ENCODE measurements at places on chromosomes 7 and 10. TPM values are rescaled to one million over a fixed set of nuclear protein-coding genes. Genes with fewer than 3 reads are reported as not detected.

DNA sequence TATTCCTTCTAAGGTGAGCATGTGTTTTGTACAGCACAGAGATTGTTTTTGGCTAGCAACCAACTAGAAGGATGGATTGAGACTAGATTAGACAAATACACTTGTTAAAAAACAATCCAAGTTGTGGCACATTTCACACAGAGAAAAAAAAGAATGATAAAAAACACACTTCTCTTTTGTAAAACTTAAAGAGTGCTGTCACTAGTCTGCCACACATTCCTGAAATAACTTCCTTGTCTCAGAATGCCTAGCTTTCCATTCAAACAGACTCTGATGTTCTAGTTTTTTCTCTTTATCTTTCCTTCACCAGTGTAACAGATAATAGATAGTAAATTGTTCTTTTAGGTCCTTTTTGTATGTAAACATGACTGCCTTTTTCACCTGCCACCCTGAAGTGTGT lies 11.4 kb downstream of the DLD start:
- H3K4me1 ChIP-seq: peaks cover 2% of the 10 kb centered on the region
- no peak overlapping the region for H3K4me3 ChIP-seq

GRCh38 chr7:127738859-127739258 lies 86.9 kb downstream of the SND1 start:
- H3K27ac ChIP-seq: no peak overlapping the region
- H3K36me3 ChIP-seq: peaks cover 22% of the 10 kb centered on the region
- no peak overlapping the region for H3K4me3 ChIP-seq
- no peaks in the 10 kb centered on the region for H3K4me1 ChIP-seq
- H3K27me3 ChIP-seq: no peaks in the 10 kb centered on the region

- peak; percentile 10 for DNase-seq
- no peaks in the 10 kb centered on the region for H3K36me3 ChIP-seq
- no peaks in the 10 kb centered on the region for H3K4me1 ChIP-seq
Observed at GRCh38 chr7:12923971-12924370, 236.5 kb downstream of the ARL4A start.

GRCh38 chr7:18566829-18567228 lies 71.3 kb downstream of the HDAC9 start:
- H3K4me1 ChIP-seq: no peaks in the 10 kb centered on the region
- H3K36me3 ChIP-seq: no peaks in the 10 kb centered on the region
- no peaks in the 10 kb centered on the region for H3K27me3 ChIP-seq
- no peak overlapping the region for H3K4me3 ChIP-seq
- DNase-seq: no peak

GRCh38 chr10:23780331-23780730 lies 341.5 kb downstream of the OTUD1 start:
- no peak overlapping the region for H3K4me3 ChIP-seq
- no peak for DNase-seq
- no peaks in the 10 kb centered on the region for H3K36me3 ChIP-seq
- no peak overlapping the region for H3K27ac ChIP-seq
- H3K27me3 ChIP-seq: no peaks in the 10 kb centered on the region

DNA sequence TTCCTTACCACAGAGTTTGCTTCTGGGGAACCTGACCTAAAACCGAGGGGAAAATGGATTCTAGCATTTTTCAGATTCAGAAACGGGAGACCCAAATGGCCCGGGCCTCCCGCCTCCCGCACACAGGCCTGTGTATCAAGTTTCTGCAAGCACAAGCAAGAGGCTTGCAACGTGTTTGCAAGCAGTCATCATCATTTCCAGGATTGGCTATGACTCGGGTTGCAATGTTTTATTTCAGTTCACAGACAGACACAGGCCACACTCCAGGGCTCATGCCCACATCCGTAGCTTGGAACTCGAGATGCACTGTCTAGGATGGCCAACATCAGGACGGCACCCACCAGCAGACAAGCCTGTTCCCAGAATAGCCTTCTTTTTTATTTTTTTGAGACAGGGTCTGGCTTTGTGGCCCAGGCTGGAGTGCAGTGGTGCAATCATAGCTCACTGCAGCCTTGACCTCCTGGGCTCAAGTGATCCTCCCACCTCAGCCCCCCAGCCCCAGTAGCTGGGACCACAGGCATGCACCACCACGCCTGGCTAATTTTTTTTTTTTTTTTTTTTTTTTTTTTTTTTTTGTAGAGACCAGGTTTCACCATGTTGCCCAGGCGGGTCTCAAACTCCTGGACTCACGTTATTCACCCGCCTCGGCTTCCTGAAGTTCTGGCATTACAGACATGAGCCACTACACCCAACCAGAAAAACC lies 68.1 kb upstream of the FOXK1 start:
- DNase-seq: peak; percentile 75
- peak overlapping the region; percentile 70 for H3K27ac ChIP-seq
- H3K27me3 ChIP-seq: no peaks in the 10 kb centered on the region
- H3K4me1 ChIP-seq: peaks cover 10% of the 10 kb centered on the region
- H3K4me3 ChIP-seq: no peak overlapping the region

DNA sequence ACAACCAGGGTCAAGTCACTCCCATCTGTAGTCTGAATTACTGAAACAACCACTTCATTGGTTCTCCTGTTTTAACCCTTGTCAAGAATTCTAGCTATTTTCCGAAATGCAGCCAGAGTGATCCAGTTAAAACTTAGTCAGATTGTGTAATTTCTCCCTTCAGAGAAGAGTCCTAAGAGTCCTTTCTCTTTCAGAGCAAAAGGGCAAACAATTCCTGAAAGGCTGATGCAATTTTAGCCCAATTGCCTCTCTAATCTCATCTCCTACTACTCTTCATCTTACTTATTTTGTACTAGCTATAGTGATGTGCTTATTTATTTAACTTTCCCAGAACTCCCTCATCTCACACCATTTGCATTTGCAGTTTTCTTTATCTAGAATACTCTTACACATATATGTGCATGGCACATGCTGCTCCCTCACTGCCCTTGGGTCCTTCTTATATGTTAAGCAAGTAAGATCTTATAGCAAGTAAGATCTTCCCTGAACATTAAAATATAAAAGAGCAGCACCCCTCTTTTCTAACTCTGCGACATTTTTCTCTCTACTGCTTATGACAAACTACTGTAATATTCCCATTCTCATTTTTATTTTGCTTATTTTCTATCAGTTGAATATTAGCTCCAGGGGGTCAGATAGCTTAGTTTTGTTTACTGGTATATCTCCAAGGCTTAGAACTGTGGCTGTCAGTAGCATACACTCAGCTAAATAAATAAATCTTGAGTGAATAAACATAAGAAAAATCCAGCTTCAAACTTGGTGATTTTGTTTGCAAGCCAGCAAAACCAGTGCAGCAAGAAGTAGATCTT lies 44.6 kb downstream of the HGF start:
- peak; percentile 77 for DNase-seq
- H3K4me3 ChIP-seq: no peak overlapping the region

GRCh38 chr7:141593134-141593533 lies 41.9 kb downstream of the AGK start:
- DNase-seq: peak; percentile 91
- H3K27ac ChIP-seq: no peak overlapping the region
- no peaks in the 10 kb centered on the region for H3K27me3 ChIP-seq
- no peak overlapping the region for H3K4me3 ChIP-seq
- H3K36me3 ChIP-seq: no peaks in the 10 kb centered on the region
- 0 out of 2 replicates have a peak, but pooled peaks cover 2% of the 10 kb centered on the region for H3K4me1 ChIP-seq

- H3K36me3 ChIP-seq: no peaks in the 10 kb centered on the region
- H3K27me3 ChIP-seq: no peaks in the 10 kb centered on the region
Observed at GRCh38 chr10:63698787-63699150, 177.6 kb downstream of the REEP3 start.

DNA sequence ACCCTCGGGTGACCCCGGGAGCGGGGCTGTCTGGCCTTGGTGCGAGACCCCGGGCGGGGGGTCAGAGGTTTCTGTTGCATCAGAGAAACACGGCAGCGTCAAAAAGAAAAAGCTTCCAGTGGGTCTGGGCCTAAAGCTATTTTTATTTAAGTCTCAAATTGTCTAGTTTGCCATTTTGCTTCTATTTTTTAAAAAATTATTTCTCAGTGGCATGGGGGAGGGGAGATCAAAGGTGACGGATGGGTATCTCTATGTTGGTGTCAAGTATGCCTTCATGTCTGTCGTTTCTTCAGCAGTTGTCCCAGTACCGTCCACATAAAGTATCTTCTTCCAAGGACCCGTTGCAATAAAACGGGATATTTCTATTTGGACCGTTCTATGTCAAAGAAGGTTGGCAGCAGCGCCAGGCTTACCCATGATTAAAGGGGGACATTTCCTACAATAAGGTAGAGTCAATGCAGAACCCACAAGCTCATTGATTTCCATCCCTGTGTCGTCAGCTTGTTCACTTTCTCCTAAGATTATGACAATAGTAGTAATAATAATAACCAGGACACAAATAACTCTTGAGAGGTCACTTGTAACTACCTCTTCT lies 26.0 kb upstream of the VAX1 start:
- H3K4me3 ChIP-seq: no peak overlapping the region
- H3K36me3 ChIP-seq: no peaks in the 10 kb centered on the region
- no peak for DNase-seq

- peak; percentile 61 for DNase-seq
- H3K27me3 ChIP-seq: no peaks in the 10 kb centered on the region
- H3K4me3 ChIP-seq: no peak overlapping the region
- peaks cover 10% of the 10 kb centered on the region for H3K4me1 ChIP-seq
Observed at GRCh38 chr10:52488606-52489485, 174.8 kb downstream of the DKK1 start.

- H3K4me1 ChIP-seq: no peaks in the 10 kb centered on the region
- H3K27ac ChIP-seq: no peak within 1 kb of the TSS
- no peaks in the 10 kb centered on the region for H3K36me3 ChIP-seq
- H3K4me3 ChIP-seq: no peak within 1 kb of the TSS
Observed at GRCh38 chr10:70602665-70603448, at the start of gene PRF1. PRF1 (minus strand) TSS chr10:70602741; CDS start chr10:70600902, 1,839 bp downstream.

- peaks cover 11% of the 10 kb centered on the region for H3K27me3 ChIP-seq
- no peak for DNase-seq
- no peaks in the 10 kb centered on the region for H3K36me3 ChIP-seq
- H3K4me1 ChIP-seq: peaks cover 2% of the 10 kb centered on the region
Observed at GRCh38 chr7:54858008-54858692, 99.1 kb upstream of the SEC61G start.

GRCh38 chr10:115049960-115050359 lies 43.2 kb upstream of the ATRNL1 start:
- H3K4me1 ChIP-seq: 0 out of 2 replicates have a peak, but pooled peaks cover 3% of the 10 kb centered on the region
- H3K27ac ChIP-seq: no peak overlapping the region
- no peaks in the 10 kb centered on the region for H3K36me3 ChIP-seq

GRCh38 chr10:112797855-112798254 lies 152.2 kb upstream of the TCF7L2 start:
- H3K36me3 ChIP-seq: no peaks in the 10 kb centered on the region
- H3K27me3 ChIP-seq: no peaks in the 10 kb centered on the region
- no peak overlapping the region for H3K27ac ChIP-seq

GRCh38 chr7:123355576-123356190 lies 155.9 kb upstream of the SLC13A1 start:
- no peaks in the 10 kb centered on the region for H3K4me1 ChIP-seq
- H3K4me3 ChIP-seq: no peak overlapping the region
- H3K36me3 ChIP-seq: no peaks in the 10 kb centered on the region
- no peak overlapping the region for H3K27ac ChIP-seq

DNA sequence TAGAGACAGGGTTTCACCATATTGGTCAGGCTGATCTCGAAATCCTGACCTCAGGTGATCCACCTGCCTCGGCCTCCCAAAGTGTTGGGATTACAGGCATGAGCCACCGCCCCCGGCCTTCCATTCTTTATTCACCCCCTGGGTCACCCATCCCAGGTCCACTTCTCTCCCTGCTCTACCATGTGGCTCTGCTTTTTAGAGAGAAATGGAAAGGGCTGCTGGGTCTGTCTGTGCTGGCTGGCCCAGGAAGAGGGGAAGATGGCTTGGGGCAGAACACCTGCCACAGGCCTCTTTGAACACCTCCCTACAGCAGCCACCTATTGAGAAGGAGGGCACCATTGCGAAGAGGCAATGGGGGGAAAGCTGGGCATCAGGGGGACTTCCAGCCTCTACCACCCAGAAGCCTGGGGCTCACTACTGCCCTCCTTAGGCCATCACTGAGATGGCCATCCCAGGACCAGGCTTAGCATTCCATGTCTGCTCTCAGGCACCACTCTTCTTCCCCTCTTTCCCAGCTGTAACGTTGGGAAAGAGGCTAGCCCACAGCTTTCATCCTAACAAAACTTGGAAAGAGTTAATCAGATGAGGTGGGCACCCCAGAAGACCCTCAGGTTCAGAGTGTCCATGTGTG lies 256.3 kb downstream of the GRID1 start:
- no peaks in the 10 kb centered on the region for H3K36me3 ChIP-seq
- H3K27ac ChIP-seq: no peak overlapping the region
- no peaks in the 10 kb centered on the region for H3K4me1 ChIP-seq
- H3K27me3 ChIP-seq: no peaks in the 10 kb centered on the region

DNA sequence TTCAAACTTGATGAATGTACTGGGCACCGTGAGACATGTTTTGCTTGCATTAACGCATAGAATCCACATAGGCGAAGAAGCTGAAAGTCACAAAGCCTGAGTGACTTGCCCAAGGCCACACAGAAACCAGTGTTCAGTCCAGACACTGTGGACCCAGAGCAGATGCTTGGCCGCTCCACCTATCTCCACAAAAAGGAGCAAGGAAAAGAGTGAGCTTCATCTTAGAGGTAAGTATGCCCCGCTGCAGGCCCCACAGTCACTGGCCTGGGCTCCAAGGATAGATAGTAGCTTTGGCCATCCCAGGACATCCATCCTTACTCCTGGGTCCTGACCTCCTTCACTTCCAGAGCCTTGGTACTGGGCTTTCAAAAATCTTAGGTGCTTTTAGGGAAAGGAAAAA lies 60.1 kb upstream of the SAMD8 start:
- no peaks in the 10 kb centered on the region for H3K36me3 ChIP-seq
- H3K27me3 ChIP-seq: no peaks in the 10 kb centered on the region
- H3K4me1 ChIP-seq: peaks cover 4% of the 10 kb centered on the region
- no peak for DNase-seq
- no peak overlapping the region for H3K4me3 ChIP-seq
- H3K27ac ChIP-seq: no peak overlapping the region

- no peak overlapping the region for H3K27ac ChIP-seq
- H3K4me1 ChIP-seq: no peaks in the 10 kb centered on the region
- no peak for DNase-seq
- H3K36me3 ChIP-seq: no peaks in the 10 kb centered on the region
Observed at GRCh38 chr7:4163565-4164203, 518.4 kb upstream of the FOXK1 start.

- no peak overlapping the region for H3K4me3 ChIP-seq
- DNase-seq: peak; percentile 95
- H3K27ac ChIP-seq: no peak overlapping the region
Observed at GRCh38 chr10:44752451-44753441, 158.4 kb upstream of the TMEM72 start.

- H3K27ac ChIP-seq: no peak overlapping the region
- H3K4me3 ChIP-seq: no peak overlapping the region
- no peak for DNase-seq
- H3K36me3 ChIP-seq: peaks cover 5% of the 10 kb centered on the region
- H3K4me1 ChIP-seq: peaks cover 28% of the 10 kb centered on the region
Observed at GRCh38 chr10:119535837-119536507, 6.5 kb downstream of the RGS10 start.

The MALRD1 gene
- total RNA-seq: 1.1 TPM

The NUDT13 gene
- total RNA-seq: 1.1 TPM

The FAM237B gene
- total RNA-seq: not detected

The HOXA3 gene
- total RNA-seq: 0.90 TPM

The TRIL gene
- under 0.01 TPM for total RNA-seq

The ARL5B gene
- 12.0 TPM for total RNA-seq

The LRRD1 gene
- under 0.01 TPM for total RNA-seq

The GPR37 gene
- 9.2 TPM for total RNA-seq

The GALNT11 gene
- total RNA-seq: 24.4 TPM

The SEMA3D gene
- 10.8 TPM for total RNA-seq

The EVX1 gene
- not detected for total RNA-seq

The GARIN1A gene
- 0.18 TPM for total RNA-seq

The ADAM12 gene
- total RNA-seq: 9.7 TPM

The POM121 gene
- total RNA-seq: 1.8 TPM

The FANK1 gene
- 1.9 TPM for total RNA-seq

The MCM10 gene
- total RNA-seq: 11.8 TPM

The FKBP9 gene
- 146 TPM for total RNA-seq

The DEPP1 gene
- total RNA-seq: 13.6 TPM

The PPP1R3C gene
- total RNA-seq: 61.7 TPM

The ZNF736 gene
- total RNA-seq: 10.6 TPM

The HPSE2 gene
- not detected for total RNA-seq

The IGF2BP3 gene
- total RNA-seq: 94.2 TPM
